T-helper 1 cell (primary cell): ENCODE measurements at places on chromosomes 7 and 10.

DNA sequence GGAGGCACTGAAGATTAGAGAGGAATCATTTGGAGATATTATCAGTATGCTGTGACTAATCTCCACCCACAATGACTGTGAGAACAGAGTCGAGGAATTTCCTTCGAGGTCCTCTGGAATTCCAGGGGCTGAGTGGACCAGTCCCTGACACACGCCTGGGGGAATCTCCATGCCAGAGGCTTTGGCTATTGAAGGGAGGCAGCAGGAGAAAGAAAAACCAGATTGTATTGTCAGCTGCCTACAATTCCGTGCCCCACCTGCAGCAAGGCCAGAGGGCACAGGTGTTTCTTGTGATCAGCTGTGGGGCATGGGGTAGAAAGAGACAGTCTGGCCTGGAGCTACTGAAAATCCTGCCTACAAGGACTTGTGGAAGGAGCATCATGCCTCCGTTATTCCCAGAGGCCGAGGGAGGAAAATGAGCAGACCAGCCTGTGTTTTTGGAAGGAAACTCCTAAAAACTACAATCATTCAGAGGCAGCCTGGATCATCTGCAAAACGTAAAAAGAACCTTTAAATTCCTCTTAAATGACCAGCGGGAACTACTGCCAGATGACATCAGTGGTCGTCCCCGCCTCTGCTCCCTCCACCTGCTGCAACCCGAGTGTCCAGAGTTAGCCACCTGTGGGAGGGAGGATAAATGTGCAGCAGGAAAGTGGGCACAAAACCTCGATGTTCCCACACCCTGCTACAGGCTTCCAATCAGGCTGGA is 25.4 kb upstream of the ANK3 start:
- DNase-seq, result no peak

DNA sequence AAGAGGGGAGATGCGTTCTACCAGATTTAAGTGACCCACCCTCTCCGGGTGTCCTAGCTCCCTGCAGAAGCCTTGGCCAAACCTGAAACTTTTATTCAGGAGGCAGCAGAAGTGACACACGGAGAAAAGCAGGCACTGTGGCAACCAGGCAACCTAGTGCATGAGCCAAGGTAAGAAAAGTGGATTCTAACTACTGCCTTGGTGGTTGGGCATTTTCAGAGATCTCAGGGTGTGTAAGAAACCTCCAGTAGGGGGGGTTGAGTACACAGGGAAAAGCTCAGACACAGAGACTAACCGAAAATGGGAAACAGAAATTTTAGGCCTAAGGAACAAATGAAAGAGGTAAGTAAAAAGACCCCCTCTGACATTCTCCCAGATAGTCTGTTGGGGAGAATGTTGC is 645.7 kb downstream of the ANKRD7 start:
- no peak for DNase-seq

DNA sequence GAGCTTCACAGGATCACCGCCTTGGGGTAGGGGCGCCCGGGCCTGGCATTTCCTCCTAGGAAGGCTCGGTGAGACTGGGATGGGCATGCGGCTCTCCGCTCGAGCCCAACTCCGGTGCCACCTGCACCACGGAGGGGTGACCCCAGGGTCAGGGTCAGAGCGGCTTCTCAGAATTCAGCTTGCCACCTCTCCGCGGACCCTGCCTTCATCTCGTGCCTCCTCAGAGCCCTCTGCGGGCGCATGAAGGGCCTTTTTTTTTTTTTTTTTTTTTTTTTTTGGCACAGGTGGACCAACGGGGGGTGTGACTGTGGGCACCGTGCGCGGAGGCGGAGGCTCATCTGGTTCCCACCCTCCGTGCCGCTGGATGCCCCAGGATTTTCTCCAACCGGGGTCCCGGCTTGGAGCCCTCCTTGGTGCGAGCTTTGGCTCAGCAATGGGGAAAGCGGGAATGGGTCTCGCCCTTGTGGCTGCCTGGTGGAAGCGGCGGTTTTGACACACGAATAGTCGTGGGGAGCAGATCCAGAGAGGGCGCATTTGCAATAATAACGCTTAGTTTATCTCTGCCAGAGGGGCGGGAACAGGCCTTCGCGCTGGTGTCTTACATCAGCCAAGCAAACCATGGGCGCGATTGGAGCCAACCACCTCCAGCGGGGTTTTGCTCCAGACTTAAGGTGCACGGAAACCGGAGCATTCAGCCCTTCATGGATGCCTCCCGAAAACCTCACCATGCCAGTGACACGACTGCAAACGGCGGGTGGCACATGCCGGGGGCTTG is 5.0 kb upstream of the TNRC18 start:
- DNase-seq, result no peak

- DNase-seq, result no peak
Measured at GRCh38 chr10:102868911-102869257, 386 bp upstream of the AS3MT start.

GRCh38 chr7:42572056-42572455 is 335.0 kb upstream of the GLI3 start:
- no peak for DNase-seq

DNA sequence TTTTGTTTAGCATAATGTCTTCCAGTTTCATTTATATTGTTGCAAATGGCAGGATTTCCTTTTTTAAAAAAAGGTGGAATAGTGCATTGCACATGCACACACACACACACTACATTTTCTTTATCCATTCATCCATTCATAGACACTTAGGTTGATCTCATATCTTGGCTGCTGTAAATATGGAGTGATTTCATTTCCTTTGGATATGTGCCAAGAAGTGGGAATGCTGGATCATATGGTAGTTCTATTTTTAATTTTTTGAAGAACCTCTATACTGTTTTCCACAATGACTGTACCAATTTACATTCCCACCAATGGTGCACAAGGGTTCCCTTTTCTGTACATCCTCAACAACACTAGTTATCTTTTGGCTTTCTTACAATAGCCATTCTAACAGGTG is 68.9 kb downstream of the EBLN1 start:
- DNase-seq, result no peak

DNA sequence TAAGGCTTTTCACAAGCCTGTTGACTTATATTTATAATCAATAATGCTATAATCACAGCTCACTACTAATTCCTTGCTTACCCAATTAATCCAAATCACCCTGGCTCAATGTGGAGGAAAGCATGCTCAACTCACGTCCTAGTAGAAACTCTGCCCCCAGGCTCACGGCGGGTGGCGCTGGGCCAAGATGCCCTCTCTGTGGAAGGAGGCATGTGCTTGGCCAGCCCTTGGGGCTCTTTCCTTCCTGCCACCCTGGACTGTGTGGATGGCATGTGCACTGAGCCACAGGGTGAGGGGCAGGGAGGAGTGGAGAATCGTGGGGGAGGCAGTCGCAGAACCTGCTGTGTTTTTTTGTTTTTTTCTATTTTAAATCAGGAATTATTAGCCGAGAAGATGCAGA is 96.2 kb downstream of the SH2D4B start:
- no peak for DNase-seq

GRCh38 chr7:108589874-108590273 is 20.2 kb downstream of the DNAJB9 start:
- no peak for DNase-seq

DNA sequence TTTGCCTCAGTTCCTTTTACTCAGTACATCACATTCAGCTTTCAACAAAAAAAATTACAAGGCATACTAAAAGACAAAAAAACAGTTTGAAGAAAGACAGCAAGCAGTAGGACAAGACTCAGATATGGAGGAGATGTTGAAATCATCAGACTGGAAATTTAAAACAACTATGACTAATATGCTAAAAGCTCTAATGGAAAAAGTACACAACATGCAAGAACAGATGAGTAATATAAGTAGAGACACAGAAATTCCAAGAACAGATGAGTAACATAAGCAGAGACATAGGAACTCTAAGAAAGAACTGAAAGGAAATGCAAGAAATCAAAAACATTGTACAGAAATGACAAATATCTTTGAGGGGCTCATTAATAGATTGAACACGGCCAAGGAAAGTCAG is 402.6 kb downstream of the NEBL start:
- DNase-seq, result no peak

DNA sequence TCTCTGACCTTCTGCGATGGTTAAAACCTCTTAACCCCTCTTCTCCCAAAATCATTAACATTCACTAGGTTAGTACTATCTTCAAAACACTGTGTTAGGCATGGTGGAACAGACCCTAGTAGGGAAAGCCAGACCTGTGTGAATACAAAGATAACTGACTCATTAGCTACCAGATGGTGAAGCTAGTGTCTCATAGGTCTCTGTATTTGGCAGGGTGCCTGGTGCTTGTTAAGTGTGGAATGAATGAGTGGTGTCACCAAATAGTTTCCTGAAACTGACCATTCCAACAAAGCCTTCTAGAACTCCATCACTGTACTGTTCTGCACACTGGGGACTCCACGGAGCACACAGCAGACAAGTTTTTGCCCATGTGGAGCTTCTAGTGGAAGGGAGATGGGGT is 27.7 kb upstream of the TM9SF3 start:
- DNase-seq, result no peak

- DNase-seq, result no peak
Measured at GRCh38 chr7:143286522-143286890, 1.6 kb upstream of the CASP2 start.

GRCh38 chr7:37663693-37664092 is 19.9 kb upstream of the GPR141 start:
- DNase-seq, result no peak

- DNase-seq, result peak; percentile 48
Measured at GRCh38 chr7:140696680-140697446, at the start of gene NDUFB2. Gene NDUFB2 (plus strand): TSS chr7:140696708. CDS start chr7:140696745, 37 bp downstream.

DNA sequence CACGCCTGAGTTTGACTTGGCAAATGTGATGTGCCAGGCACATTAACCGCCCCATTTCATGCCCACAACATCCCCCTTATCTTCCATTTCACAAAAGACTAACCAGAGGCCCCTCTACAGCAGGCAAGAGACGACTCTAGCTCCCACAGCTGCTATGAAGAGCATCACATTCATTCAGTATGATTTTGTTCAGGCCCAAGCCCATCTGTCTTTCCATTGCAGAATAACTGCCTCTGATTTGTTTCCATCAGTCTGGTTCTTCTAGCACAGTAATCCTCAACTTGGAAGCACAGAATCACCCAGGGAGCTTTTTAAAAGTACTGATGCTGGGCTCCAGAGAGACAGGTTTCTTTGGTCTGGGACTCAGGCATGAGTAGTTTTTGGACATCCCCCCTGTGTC is 169.7 kb downstream of the NEURL1 start:
- no peak for DNase-seq

DNA sequence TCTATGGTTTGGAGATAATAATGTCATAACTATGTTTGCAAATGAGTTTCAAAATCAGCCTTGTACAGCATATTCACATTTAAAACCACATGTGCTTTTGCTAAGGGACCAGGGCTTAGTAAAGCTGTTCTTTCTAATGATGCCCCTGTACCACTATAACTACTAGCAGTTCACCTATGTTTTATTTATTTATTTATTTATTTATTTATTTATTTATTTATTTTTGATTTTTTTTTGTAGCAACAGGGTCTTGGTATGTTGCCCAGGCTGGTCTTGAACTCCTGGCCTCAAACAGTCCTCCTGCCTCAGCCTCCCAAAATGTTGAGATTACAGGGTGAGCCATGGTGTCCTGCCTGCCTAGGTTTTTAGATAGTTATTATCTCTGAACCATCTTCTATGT is 96.9 kb downstream of the CFAP58 start:
- no peak for DNase-seq

DNA sequence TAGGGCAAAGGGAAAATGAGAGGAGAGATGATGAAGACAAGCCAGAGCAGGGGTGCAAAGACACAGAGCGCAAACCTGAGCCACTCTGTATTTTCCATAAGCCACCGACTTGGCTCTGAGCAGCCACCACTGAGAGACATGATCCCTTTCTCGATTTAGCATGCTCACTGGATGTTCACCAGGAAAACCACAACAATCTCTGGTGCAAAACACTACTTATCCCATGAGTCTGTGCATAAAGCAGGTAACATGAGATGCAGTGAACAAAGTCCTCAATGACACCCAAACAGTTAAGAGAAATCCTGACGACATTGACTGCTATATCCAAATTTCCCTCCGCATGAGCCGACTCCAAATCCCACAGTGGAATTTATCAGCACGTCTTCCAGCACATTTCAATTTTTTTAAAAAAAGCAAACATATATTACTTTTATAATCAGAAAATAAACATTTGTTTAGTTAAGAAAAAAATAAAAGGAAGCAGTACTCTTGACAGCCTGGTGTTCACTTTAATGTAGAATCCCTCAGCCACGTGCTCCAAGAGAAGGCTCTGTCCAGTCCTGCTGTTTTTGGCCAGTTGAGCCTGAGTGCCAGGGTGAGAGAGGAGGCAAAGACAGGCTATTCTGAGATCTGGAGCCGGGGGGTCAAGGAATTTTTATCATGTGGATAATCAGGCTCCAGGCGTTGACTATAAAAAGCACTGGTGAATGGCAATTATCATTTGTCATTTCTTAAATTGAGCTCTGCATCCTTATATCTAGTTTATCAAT is 238.4 kb downstream of the KCNMA1 start:
- DNase-seq, result no peak

- no peak for DNase-seq
Measured at GRCh38 chr10:21100871-21101514, 203.9 kb upstream of the NEBL start.

GRCh38 chr7:66206119-66206933 is 1.2 kb downstream of the TPST1 start:
- no peak for DNase-seq

- DNase-seq, result peak; percentile 24
Measured at GRCh38 chr7:139043823-139044812, 8.3 kb upstream of the ZC3HAV1L start.

DNA sequence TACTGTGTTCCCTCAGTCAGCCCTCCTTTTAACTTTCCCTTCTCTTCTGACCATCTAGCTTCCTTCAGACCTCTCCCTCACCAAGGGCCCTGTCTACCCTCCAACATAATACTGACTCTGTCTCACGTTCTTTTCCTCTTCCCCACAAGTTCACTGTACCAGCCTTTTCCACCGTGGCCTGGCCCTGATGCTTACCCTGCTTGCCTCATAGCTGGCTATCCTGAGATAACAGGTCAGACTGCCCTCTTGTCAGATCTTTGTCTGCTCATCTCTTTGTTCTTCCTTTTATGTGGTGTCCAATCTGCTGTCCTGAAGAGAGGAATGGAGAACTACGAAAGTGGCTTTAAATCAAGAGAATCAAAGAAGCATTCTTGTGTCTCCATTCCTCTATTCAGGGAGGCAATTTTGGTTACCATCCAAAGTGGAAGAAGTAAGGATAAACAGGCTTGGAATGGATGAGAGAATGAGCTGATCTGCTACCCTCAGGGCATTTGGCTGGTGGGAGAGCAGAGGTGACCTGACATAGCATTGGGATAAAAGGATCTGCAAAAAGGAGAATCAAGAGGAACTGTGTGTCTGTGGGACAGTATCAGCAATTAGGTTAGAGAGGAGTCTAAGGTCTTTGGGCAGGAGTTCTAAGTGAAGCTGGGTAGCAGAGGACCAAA is 8.1 kb downstream of the BTAF1 start:
- DNase-seq, result no peak
